ENCODE measurements at places on chromosomes 11 and 22. TPM values are rescaled to one million over a fixed set of nuclear protein-coding genes. Genes with fewer than 3 reads are reported as not detected.

- DNase-seq = no peak
These were observed 30.8 kb downstream of the CBL start for GRCh38 chr11:119236891-119237290.

DNA sequence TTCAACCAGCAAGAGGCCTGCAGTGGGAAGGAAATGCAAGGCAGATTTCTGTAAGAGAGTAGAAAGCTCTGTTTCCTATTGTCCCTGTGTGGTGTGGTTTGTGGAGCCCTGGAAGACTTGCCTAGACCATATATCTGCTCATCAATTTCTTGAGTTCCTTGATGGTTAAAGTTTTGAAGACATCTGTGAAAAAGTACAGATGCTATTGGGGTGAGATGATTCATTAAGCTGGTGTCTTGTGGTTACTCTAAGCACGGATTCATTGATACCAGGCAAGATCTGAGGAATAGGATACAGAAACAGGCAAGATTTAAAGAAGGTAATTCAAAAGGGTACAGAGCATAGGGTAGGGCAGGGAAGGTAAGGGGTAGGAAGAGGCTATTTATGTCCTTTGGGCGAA, 275.8 kb upstream of the SESN3 start:
- peak; percentile 70 for DNase-seq

DNA sequence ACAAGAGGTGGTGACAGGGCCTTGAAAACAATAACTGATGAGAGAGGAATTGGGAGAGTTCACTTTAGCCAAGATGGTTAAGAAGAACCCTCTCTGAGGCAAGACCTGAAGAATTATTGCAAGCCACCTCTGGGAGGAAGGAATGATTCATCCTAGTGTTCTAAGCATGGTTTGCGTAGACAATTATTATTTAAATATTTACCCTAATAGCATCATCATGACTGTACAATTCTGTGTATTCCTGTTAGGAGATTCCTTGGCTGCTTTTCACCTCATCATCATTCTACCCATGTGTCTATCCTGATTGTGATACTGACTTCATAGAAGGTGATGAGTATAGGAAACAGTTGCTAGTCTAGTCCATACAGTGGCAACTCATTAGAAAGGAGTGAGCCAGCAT, 264.4 kb downstream of the DDX10 start:
- peak; percentile 93 for DNase-seq

SYT13 gene
- total RNA-seq = not detected

DNA sequence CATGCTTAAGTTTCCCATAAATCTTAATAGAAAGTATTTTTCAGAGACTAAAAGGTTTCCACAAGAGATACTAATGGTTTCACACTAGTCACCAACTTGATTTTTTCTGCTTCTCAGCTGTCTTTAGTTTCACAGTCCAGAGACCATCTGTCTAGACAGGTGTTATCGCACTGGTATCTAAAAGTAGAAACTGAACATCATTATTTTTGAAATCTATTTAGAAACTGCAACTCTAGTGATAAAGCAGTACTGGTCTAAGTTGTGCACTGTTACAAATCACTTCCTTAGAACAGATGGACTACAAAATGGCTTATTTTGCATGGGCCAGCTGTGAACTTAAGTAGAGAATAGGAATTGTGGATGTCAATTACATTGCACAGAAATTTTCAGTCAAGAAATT, 78.0 kb downstream of the CNTN5 start:
- DNase-seq = no peak

GRCh38 chr11:94639901-94640721, 72.9 kb downstream of the PIWIL4 start:
- DNase-seq = no peak

GRCh38 chr11:99742501-99742900, 721.8 kb downstream of the CNTN5 start:
- DNase-seq = no peak

CTSW gene
- total RNA-seq = not detected

DNA sequence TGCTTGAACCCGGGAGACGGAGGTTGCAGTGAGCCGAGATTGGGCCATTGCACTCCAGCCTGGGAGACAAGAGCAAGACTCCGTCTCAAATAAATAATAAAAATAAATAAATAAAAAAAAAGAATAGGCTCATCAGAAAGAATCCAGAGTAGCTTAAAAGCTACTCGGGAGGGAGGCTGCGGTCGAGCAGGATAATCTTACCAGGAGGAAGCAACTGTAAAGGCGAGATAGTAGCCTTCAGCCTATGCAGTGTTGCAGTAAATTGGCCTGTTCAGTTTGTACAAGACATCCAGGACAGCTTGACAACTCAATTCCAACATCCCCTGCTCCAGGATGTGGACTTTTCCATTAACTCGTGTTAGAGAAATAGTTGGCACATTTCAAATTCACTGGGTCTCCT, 1164.7 kb downstream of the LRRC4C start:
- DNase-seq = no peak

GRCh38 chr22:22576989-22577427, 17.9 kb upstream of the PRAME start:
- DNase-seq = no peak

Measured in mammary epithelial cell (primary cell).